Activated T-helper 1 cell treated with anti-CD3 and anti-CD28 coated beads, Interleukin-2, amount 50 U/mL, for 16 hours (primary cell): ENCODE measurements at places on chromosomes 2 and 18.

DNA sequence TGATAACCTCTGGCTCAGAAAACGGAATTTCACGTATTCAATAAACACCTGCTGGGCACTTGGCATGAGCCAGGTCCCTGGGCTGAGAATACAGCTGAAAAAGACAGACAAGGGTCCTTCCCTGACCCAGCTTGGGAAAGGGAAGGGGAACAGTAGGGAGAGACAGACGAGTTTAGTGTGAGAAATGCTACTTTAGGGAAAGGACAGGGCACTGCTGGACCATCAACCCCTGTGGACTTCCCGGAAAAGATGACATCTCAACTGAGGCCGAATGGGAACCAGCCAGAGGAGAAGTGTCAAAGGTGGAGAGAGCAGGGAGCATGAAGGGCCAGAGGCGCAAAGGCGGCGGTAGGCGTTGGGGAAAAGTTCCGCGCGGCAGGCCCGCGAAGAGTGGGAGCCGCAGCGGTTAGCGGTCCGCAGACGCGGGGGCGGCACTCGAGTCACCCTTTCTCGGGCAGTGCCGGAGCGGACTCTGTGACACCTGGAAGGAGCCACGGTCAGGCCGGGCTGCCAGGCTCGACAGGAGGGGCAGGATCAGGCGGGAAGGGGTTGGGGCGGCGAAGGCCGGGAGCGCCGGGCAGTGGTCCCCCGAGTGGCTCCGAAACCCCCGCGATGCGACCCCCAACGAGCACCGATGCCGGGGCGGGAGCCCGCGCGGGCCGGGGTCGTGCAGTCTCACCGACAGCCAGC, 519 bp downstream of the TEX261 start:
- DNase-seq = no peak

DNA sequence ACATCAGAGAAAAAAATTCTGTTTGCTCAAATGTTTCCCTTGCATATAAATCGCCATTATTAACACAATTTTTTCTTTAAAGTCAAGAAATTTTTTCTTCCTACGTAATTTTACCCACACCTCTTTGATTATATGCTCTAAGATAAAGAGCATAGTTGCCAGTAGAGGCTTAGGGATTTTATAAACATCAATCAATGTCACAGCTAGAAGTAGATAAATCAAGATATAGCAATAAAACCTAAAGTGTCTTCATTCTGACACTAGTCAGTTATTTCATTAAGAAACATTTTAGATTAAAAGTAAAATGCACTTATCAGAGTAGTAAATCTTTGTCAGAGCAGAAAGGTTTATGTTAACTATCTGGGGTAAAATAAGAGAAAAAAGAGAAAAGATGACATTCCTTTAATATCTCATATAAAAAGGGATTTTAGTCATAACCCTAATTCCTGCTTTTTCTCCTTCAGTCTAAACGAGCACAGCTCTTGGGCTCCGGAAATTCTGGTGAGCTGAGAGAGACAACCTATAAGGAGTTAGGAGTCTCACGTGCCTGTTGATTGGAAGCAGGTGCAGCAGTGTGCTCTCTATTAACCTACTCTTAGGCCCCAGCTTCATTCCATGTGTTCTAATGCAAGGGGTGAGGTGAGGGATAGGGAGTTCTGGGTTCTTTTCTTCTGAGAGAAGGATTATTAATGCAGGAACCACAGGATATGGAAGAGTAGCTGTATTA, 172.4 kb upstream of the GULP1 start:
- no peak for DNase-seq

- no peak for DNase-seq
Measured at GRCh38 chr2:13308989-13309388, 592.3 kb downstream of the TRIB2 start.

GRCh38 chr2:120856421-120856862, 120.8 kb downstream of the GLI2 start:
- no peak for DNase-seq

GRCh38 chr2:205865905-205866441, 183.7 kb downstream of the NRP2 start:
- no peak for DNase-seq

DNA sequence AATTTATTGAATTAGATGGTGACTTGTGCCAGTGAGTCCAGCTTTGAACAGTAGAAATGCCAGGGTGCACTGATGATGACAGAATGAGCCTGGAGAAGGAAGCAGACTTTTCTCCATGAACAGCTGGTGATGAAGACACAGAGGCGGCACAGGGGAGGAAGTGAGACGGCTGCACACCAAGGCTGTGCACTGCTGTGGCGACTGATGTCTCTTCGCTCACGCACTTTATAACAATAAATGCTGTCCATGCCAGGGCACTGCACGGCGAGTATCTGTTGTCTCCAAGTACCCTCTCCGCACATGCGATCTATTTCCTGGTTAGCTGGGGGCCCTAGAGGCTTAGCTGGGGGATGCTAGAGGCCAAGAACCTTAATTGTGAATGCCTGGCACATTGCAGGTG, 175.2 kb downstream of the TMEM200C start:
- no peak for DNase-seq

- no peak for DNase-seq
Measured at GRCh38 chr2:54574860-54575247, 118.7 kb downstream of the SPTBN1 start.
